Chondrocyte (in vitro differentiated cells): ENCODE measurements at places on chromosomes 7 and 10. TPM values are rescaled to one million over a fixed set of nuclear protein-coding genes. Genes with fewer than 3 reads are reported as not detected.

- DNase-seq, result no peak
- H3K36me3 ChIP-seq, result no peaks in the 10 kb centered on the region
- peaks cover 1% of the 10 kb centered on the region for H3K27me3 ChIP-seq
- peak overlapping the region; percentile 99 for H3K27ac ChIP-seq
- H3K4me3 ChIP-seq, result no peak overlapping the region
- H3K4me1 ChIP-seq, result peaks cover 44% of the 10 kb centered on the region
These were observed 312.8 kb upstream of the ZMIZ1 start for GRCh38 chr10:78755877-78756455.

DNA sequence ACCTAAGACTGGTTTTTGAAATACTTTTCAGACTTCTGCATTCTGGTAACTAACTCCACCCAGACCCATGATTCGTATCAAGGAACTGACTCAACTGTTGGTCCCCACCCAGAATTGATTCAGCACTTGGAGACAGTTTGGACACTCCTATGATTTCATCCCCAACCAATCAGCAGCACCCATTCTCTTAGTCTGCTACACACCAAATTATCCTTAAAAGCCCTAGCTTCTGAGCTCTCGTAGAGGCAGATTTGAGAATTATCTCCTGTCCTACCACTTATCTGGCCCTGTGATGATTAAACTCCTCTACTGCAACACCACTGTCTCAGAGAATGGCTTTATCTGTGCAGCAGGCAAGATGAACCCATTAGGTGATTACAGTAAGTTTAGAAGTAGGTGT is 7.7 kb upstream of the GSTO1 start:
- H3K4me1 ChIP-seq, result no peaks in the 10 kb centered on the region
- H3K4me3 ChIP-seq, result no peak overlapping the region
- no peaks in the 10 kb centered on the region for H3K36me3 ChIP-seq
- peaks cover 9% of the 10 kb centered on the region for H3K27me3 ChIP-seq
- peak overlapping the region; percentile 2 for H3K27ac ChIP-seq
- no peak for DNase-seq

DNA sequence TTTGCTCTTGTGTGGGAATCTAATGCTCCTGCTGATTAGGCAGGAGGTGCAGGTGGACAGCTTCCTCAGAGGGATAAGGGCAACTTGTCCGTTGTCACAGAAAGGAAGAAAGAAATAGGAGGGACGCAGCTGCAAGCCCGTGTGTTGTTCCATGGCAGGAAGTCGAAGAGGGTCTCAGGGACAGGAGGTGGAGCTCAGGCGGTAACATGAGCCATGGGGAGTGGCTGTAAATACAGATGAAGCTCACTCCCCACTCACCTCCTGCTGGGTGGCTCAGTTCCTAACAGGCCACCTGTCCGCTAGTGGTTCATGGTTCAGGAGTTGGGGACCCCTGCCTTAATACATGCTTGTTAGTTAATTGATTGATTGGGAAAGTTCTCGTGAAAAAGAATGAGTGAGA is 101.7 kb upstream of the SFMBT2 start:
- no peak overlapping the region for H3K27ac ChIP-seq
- no peak overlapping the region for H3K4me3 ChIP-seq
- DNase-seq, result no peak
- peaks cover 5% of the 10 kb centered on the region for H3K4me1 ChIP-seq
- H3K27me3 ChIP-seq, result peaks cover 18% of the 10 kb centered on the region

DNA sequence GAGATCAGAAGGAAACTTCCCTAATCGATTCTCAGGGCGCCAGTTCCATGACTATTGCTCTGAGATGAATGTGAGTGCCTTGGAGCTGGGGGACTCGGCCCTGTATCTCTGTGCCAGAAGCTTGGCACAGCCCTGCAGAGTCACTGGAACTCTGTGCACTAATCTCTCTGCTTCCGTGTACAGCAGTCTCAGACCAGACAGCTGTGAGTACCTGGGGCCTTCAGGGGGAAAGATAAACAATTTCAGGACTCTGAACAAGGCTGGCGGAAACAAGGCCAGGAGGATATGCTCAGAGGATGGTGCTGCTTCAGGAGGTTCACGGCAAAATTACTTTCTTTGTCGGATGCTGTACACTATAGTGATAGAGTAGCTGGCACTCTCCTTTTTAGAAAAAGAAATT is 131.7 kb upstream of the PRSS58 start:
- peaks cover 5% of the 10 kb centered on the region for H3K4me1 ChIP-seq
- H3K36me3 ChIP-seq, result no peaks in the 10 kb centered on the region
- peaks cover 7% of the 10 kb centered on the region for H3K27me3 ChIP-seq
- DNase-seq, result no peak
- no peak overlapping the region for H3K27ac ChIP-seq

GRCh38 chr7:80732630-80733029 is 94.2 kb downstream of the CD36 start:
- no peak for DNase-seq
- H3K27me3 ChIP-seq, result no peaks in the 10 kb centered on the region
- no peaks in the 10 kb centered on the region for H3K36me3 ChIP-seq
- no peak overlapping the region for H3K4me3 ChIP-seq

DNA sequence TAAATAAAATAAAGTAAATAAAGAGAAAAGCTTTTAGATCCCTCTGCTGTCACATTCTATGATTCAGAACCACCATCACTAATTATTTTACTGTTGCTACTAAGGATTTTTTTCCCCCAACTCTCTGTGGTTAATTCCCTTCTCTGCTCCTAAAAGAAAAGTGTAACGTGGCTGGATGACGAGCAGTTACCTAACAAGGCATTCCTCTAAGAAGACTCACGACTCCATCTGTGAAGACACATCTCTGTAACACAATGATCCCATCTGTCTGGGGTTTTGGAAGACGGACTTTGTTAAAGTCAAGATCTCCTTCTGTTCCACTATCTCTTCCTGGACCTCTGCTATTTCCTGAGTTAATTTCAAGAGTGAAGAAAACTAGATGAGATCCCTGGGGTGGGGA is 179.9 kb downstream of the SFMBT2 start:
- no peak overlapping the region for H3K27ac ChIP-seq
- H3K27me3 ChIP-seq, result no peaks in the 10 kb centered on the region
- no peak overlapping the region for H3K4me3 ChIP-seq
- H3K36me3 ChIP-seq, result peaks cover 2% of the 10 kb centered on the region
- H3K4me1 ChIP-seq, result peaks cover 10% of the 10 kb centered on the region

DNA sequence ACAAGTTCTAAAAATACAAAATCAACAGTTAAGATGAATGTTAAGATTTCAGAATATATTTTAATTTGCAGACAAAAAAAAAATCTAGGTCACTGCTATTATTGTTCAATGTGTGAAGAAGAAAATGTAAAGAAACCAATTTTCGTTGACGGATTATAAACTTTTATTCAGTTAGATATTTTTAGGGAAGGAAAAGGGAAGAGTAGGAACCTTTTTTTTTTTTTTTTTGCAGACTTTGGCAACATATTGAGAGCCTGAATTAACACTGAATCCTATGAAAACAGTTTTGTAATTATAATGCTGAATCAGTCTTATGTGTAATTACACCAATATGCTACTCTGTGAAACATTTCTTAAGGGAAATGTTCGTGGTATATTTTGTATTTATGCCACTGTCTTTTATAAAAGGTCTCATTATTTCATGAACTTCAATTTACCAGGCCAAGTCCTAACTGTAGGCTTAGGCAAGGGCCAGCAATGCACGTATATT is 106.3 kb downstream of the ST8SIA6 start:
- H3K4me3 ChIP-seq, result no peak overlapping the region
- DNase-seq, result no peak
- H3K27me3 ChIP-seq, result peaks cover 26% of the 10 kb centered on the region
- H3K27ac ChIP-seq, result no peak overlapping the region
- H3K36me3 ChIP-seq, result no peaks in the 10 kb centered on the region

GRCh38 chr7:53900856-53901528 is 641.2 kb upstream of the VSTM2A start:
- H3K4me3 ChIP-seq, result no peak overlapping the region
- H3K4me1 ChIP-seq, result no peaks in the 10 kb centered on the region
- no peak for DNase-seq
- no peaks in the 10 kb centered on the region for H3K27me3 ChIP-seq

DNA sequence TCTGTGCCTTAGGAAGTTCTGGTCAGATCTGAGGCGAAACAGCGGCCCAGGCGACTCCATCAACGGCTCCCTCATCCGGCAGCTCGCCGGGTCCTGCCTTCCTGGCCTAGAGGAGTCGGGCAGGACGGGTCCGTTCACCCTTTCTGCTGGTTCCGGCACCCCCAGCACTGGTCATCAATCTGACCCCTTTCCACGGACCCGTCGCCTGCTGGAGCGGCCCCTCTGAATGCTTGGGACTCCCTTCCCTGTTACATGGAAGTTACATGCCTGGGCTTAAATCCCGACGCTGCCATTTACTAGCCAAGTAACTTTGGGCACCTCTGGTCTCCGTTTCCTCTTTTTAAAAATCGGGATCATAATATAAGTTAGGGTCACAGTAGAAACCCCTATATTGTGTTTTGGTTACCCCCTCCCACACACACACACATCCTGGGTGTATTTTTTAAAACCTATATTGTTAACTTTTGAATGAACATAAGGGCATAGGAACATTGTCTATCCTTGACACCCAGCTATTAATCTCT is 607 bp upstream of the GGCT start:
- no peak for DNase-seq
- peak overlapping the region; percentile 88 for H3K27ac ChIP-seq
- peak overlapping the region; percentile 79 for H3K4me3 ChIP-seq
- H3K27me3 ChIP-seq, result no peaks in the 10 kb centered on the region

DNA sequence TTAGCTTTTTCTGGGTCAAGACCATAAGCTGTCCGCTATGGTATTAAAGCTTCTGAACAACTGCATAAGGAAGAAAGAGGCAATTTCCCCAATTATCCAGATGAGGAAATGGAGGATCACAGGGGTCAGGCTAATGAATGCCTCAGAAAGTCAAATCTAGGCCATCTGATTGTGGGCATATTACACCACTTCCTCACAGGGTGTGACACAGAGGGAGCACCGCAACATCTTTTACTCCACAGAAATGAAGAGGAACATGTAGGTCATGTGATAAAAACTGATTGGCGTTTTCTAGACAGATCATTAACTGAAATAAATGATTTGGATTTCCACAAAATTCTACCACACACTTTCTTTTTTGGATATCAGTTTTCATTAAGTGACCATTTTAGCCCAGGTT is 384.4 kb downstream of the PARD3 start:
- no peak overlapping the region for H3K4me3 ChIP-seq
- peaks cover 46% of the 10 kb centered on the region for H3K4me1 ChIP-seq
- no peaks in the 10 kb centered on the region for H3K27me3 ChIP-seq
- DNase-seq, result no peak
- no peak overlapping the region for H3K27ac ChIP-seq

DNA sequence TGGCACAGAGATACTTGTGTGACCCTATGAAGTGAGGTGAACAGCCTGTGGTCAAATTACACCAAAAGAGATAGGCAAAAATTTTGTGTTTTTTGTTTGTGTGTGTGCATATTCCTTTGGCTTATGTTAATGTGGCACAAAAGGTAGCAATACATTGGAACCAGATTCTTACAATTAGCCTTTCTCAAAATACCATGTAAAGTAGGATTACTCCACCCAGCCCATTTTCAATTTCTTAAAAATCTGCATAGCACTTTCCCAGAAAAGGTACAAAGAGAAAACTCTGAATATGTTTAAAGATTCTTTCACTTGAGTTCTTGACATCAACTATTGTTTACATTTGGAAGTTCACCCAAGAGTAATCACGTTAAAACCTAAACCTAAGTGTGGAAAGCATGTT is 157.3 kb upstream of the YAE1 start:
- H3K4me3 ChIP-seq, result no peak overlapping the region
- no peak for DNase-seq
- H3K36me3 ChIP-seq, result no peaks in the 10 kb centered on the region
- no peak overlapping the region for H3K27ac ChIP-seq
- H3K4me1 ChIP-seq, result peaks cover 15% of the 10 kb centered on the region
- H3K27me3 ChIP-seq, result peaks cover 2% of the 10 kb centered on the region

DNA sequence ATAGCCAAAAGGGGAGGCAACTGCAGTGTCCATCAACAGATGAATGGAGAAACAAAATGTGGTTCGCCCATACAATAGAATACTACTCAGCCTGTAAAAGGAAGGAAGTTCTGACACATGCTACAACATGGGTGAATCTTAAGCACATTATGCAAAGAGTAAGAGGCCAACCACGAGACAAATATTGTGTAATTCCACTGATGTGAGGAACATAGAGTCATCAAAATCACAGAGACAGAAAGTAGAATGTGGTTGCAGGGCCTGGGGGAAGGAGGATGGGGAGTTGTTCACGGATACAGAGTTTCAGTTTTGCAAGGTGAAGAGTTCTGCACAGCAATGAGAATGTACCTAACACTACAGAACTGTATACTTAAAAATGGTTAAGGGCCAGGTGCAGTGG is 13.7 kb upstream of the C10orf71 start:
- H3K27ac ChIP-seq, result no peak overlapping the region
- H3K4me3 ChIP-seq, result no peak overlapping the region
- no peaks in the 10 kb centered on the region for H3K36me3 ChIP-seq
- no peak for DNase-seq
- H3K4me1 ChIP-seq, result no peaks in the 10 kb centered on the region

Gene CTAGE8
- total RNA-seq, result 0.53 to 1.4 TPM (median 0.92 TPM) in 3 replicates

- DNase-seq, result no peak
- H3K36me3 ChIP-seq, result no peaks in the 10 kb centered on the region
- no peaks in the 10 kb centered on the region for H3K27me3 ChIP-seq
- H3K27ac ChIP-seq, result no peak overlapping the region
- H3K4me3 ChIP-seq, result no peak overlapping the region
These were observed 264.3 kb downstream of the RPS24 start for GRCh38 chr10:78297997-78298396.

- H3K36me3 ChIP-seq, result no peaks in the 10 kb centered on the region
- H3K27ac ChIP-seq, result no peak overlapping the region
These were observed 138.1 kb downstream of the RELN start for GRCh38 chr7:103851357-103851756.

Gene AGBL3
- total RNA-seq, result 0.30 to 0.94 TPM (median 0.69 TPM) in 3 replicates
